ENCODE measurements at places on chromosomes 16 and 17. TPM values are rescaled to one million over a fixed set of nuclear protein-coding genes. Genes with fewer than 3 reads are reported as not detected.

- no peak for DNase-seq
Observed at GRCh38 chr16:52515068-52515671, 31.8 kb downstream of the TOX3 start.

GRCh38 chr17:39769974-39770587 lies 32.3 kb downstream of the GRB7 start:
- DNase-seq, result peak; percentile 73

DNA sequence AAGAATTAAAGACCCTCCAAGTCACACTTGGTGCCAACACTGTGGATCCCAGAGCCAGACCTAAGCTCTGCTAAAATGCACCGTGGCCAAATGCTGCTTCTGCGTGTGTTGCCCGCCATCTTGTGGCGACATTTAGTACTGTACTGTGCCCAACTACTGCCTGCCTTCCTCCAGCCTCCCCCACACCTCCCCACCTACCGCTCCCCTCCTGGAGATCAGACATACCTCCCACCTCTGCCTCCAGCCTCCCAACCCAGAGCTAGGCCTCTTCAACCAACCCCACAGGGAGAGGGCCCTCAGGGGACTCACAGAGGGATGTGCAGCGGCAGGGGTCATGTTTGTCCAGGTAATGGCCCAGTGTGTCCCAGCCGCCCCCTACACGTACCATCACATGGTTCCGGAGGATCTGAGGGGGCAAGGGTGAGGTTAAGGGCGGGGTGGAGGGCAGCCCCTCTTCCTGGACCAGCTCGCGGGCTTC lies 5.5 kb downstream of the GAS2L2 start:
- DNase-seq, result peak; percentile 82

The SRL gene
- total RNA-seq, result not detected

The CCL3 gene
- 2.6 TPM for total RNA-seq

DNA sequence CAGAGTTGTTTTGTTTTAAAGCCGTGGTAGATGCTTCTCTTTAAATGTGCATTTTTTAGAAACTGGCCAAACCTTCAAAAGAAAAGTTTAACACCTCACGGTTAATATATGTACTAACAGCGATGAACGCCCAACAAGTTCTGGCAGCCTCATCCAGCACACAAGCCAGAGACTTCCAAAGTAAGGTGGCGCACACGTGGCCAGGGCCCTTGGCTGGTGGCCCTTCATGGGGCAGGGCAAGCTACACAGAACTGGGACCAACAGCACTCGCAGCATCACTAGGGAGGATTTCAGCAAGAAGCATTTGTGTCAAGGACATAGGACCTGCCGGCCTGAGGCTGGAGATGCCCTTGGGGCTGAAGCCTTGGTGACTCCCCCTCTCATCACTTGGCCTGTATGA lies 23.4 kb downstream of the CYB5D2 start:
- no peak for DNase-seq

GRCh38 chr16:87864331-87864989 lies 4.8 kb downstream of the SLC7A5 start:
- DNase-seq, result no peak

- DNase-seq, result no peak
Observed at GRCh38 chr17:2253768-2254406, 49.7 kb downstream of the SMG6 start.

The CCL17 gene
- not detected for total RNA-seq

Measured in naive thymus-derived CD8-positive, alpha-beta T cell (primary cell).